ENCODE measurements at places on chromosomes 16 and 17. TPM values are rescaled to one million over a fixed set of nuclear protein-coding genes. Genes with fewer than 3 reads are reported as not detected.

DNA sequence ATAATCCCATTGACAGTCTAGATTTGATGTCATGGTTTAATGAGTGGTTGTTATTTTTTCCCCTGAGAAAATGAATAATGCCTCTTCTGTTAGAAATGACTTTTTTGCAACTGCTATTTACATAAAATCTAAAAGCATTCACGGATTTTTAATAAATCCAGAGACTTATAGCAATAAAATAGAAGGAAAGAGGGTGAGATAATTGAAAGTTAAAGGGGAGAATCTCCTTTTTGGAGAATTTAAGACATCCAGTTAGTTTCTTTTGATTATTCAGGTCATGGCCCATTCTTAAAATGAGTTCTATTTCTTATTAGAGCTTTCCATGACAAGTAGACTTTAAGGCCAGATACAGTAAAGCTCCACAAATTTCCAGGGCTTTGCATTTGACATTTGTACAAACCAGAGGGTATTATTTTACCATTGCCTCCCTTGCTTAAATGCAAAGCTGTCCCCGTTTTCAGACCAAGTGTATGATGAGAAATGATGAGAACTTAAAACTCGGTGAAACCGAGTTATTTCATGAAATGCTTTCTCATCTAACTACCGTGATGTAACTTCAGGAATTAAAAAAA, 789.0 kb upstream of the SOX9 start:
- DNase-seq = no peak

DNA sequence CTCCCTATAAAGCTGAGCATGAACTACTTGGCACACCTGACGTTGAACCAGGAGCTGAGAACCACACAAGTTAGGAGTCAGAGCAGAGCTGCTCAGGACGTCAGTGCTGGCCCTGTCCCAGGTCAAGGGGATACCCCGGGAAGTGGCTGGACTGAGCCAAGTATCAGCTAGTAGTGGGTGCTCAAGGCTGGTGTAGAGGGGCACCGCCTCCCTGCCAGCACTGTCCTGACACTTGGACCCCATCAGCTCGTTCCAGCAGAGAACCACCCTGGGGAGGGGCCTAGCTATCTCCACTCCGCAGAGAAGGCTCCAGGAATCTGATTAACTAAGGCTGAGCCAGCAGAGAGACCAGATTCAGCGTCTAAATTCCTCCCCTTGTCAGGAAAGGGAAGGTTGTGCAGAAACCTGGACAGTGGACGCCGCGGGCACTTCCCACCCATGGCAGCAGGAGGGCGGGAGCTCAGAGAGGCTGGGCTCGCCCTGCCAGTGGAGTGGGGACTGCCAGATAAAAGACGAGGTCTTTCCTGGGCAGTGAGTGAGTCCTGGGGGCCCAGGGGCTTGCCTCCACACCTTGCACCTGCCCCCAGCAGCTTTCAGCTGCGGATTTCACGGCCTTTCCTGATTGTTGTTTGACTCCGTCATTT, 21.0 kb downstream of the C16orf90 start:
- no peak for DNase-seq

DNA sequence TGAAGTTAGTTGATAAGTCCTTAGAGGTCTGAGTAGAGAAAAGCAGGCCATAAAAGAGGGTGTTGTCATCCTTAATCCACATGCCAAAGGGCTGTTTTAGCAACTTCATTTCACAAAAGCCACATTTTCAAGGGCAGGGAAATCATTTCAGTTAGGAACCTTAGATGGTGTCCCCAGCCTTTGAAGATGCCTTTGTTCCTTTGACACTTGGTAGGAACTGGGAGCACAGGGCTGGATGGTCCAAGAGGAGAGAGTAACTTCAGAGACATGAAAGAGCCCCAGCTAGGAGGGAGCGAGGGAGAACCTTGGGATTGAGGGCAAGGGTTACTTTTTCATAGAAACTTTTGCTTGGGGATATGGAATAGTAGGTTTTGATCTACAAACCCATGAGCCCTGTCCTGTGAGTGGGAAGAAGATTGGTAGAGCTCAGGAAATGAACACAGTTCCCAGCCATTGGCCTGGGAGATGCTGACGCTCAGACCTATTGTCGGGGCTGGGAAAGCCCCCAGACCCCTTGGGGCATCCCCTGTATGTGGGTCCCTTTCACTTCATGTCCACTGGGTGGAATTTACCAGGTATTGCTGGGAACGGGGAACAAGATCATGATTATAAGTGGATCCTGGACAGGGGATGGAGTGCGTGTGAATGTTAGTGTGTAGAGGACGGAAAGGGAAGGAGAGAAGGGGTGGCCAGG, 18.9 kb downstream of the MSI2 start:
- DNase-seq = no peak

DNA sequence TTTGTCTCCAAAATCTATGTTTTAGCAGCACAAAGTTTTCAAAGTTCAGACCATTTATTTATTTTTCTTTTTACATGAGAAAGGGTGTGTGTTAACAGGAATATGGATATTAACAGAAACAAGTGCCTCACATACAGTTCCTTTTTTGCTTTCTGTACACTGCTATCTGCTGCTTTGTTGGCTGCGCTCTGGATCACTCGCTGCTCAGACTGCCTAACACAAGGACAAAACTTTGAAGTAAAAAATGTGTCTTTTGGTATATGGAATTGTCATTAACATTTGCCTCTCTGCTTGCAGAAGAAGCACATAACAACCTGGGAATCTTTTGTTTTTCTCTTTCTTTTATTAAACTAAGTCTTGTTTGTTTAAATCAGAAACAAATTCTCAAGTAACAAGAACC, 262.8 kb downstream of the ZFHX3 start:
- no peak for DNase-seq

- DNase-seq = no peak
Measured at GRCh38 chr16:50678531-50678930, 2.6 kb downstream of the SNX20 start.

- peak; percentile 92 for DNase-seq
Measured at GRCh38 chr16:84806256-84806889, 13.4 kb upstream of the CRISPLD2 start.

The TXNDC11 gene
- total RNA-seq = 15.8 TPM

The PPP1R27 gene
- not detected for total RNA-seq

The PDIA2 gene
- not detected for total RNA-seq

The HYDIN gene
- 2.5 TPM for total RNA-seq

DNA sequence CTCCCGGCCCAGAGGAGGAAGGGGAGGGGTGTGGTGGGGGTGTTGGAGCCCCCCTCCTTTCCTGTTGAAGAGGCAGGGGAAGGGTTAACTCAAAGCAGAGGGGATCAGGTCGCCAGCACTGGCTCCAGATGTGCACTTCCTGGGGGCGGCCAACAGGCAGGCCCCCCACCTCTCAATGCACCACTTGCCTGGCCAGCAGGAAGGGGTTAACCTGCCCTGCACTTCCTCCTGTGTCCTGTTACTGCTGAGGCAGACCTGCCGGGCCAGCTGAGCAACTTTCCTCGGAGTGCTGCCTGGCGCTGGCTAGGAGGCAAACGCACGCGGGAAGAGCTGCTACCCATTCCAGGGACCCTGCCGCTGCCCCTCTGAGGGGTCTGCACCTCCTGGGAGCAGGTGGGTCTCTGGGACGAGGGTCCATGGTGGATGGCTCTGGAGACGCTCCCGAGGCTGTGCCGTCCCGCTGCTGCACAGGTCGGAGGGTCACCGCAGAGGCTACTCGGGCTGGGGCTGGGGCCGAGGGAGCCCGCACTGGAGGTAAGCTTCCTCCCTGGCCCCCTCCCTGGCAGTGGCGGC, at the start of gene EPN3:
Gene EPN3 (plus strand): TSS at position 284 of the 573 bp plus-strand sequence. CDS start 3,822 bp downstream, outside the sequence.
- no peak for DNase-seq

Measured in Daoy (cell line).